ENCODE measurements at places on chromosomes 5 and 9.

DNA sequence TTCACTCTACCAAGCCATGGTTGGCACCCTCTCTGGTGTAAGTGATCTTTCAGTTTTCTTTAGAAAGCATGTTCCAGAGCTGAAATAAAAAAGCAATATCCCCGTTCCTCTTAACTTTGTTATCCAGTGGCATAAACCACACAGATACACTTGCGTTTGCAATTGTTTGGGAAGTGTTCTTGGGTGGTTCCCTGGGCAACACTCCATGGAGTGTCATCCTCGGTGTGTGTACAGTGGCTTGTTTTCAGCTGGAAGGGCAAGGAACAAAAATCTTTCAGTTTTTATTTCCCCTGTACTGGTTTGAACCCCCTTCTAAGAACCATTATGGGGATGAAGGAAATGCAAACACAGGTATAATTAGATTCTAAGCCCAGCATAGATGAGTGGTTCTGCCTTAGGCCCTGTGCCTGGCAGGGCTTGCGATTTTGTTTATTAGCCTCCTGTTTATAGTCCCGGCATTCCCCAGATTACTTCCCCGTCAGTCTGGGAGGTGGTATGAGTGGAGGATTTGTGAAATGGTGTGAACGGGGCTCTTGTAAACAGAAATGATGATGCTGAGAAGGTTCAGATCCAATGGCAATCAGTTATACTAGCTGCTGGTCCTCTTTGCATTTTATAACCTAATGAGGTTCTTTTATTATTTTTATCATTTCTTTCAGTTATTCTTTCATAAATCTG lies 76.0 kb upstream of the CD180 start:
- DNase-seq: no peak

GRCh38 chr5:136162008-136162407 lies 29.4 kb downstream of the SMAD5 start:
- no peak for DNase-seq

- no peak for DNase-seq
Observed at GRCh38 chr5:161094411-161094810, 242.4 kb upstream of the ATP10B start.

GRCh38 chr5:151075698-151076331 lies 5.0 kb downstream of the TNIP1 start:
- DNase-seq: peak; percentile 52

GRCh38 chr9:109117856-109118807 lies 1.6 kb downstream of the TMEM245 start:
- DNase-seq: peak; percentile 58

DNA sequence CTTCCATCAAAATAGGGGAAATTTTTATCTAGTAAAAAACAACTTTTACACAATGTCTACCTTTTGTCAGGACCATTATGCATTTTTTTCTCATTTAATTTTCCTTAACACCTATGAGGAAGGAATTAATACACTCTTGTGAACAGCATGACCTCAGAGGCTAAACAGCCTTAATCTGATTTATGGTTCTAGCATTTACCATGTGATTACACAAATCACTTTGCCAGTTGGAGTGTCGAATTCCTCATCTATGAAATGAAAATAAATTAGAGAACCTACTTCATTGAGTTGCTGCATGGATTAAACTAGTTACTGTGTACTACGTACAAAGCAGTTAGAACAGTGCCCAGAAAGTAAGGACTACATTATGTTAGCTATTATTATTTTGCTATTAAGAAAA lies 187.7 kb upstream of the MPDZ start:
- DNase-seq: no peak

DNA sequence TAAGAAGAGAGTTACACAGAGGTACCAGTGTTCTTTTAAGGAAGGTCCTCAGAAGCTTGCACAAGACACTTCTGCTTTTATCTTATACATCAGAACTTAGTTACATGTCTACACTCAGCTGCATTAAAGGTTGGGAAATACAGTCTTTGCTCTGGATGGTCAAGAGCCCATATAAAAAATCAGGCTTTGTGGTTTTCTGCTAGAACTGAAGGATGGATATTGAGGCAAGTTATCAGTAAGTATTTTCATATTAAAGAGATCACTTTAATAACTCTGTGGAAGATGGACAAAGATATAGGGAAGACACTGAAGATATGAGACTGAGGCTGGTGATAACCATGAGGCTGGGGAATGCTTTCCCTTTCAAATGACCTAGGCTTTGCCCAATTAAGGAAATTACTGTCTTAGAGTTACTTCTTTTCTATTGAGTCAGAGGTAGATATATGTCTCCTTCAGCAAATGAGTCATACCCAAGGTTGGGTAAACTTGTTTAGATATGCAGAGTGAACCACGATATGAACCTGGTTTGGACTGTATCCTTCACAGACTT lies 87.0 kb upstream of the TNC start:
- DNase-seq: no peak

DNA sequence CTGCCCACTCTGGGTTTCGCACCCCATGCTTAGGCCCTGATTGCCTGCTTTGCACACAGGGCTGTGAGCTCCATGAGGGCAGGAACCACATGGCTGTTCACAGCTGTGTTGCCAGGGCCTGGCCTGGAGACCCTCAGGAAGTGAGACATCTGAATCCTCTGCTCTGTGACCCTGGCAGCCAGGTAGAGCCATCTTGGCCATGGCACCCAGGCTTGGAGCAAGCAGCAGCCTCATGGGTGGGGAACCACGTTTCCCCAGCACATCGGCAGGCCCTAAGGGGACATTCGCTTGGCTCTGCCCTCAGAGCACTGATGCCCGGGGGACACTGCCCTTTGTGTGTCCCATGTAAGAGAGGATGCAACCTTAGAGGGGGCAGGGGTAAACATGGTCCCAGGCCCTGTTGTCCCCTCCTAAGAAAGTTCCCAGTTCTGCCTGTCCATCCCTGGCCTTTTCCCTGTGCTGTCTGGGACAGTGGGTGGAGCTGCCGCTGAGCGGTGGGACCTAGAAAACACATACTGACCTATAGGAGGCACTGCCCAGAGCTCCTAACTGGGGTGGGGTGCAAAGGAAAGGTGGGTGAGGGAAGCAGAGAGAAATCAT lies 144.1 kb upstream of the IER5L start:
- DNase-seq: no peak

DNA sequence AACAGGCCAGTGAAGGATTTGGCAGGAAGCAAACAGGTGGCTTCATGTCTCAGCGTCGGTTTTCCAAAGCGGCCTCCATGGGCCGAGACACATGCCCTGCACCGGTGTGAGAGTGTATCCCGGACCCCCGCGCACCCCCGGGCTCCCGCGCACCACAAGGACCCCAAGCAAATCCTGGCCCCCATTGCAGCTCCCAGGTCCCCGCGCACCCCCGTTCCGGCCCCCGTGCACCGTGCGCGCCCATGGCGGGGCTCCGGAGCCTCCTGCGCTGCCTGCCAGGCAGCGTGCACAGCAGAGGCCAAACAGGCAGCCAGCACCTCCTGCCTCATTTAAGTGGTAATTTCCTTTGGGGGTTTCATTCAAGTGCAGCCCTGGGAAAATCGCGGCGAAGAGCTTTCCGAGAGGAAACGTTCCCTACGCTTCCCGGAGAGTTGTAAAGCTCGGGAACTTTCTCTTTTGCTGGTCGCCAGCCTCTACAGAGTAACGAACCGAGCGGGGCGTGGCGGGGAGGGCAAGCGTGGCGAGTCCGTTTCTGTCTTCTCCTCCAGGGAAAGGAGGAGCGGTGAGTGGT lies 145.5 kb upstream of the SLC24A2 start:
- DNase-seq: no peak

- no peak for DNase-seq
Observed at GRCh38 chr9:136566901-136567300, 21.1 kb upstream of the NOTCH1 start.

DNA sequence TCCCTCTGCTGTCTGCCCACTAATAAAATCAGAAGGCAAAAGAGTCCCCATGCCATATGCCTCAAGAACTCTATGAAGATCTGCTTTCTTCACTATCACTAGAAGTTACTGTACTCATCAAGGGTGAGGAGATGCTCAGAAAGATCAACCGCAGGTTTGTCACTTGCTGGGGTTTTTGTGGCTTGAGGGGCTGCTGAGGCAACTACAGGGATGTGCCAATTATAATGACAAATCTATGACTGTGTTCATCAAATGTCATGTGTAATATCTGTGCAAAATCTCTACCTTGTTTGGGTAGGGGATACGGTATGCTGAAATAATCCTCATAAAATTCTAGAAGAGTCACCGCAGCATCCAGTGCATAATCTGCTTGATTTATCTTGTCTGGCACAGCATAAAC lies 13.0 kb downstream of the ERAP1 start:
- peak; percentile 41 for DNase-seq

- no peak for DNase-seq
Observed at GRCh38 chr5:93821891-93822415, 80.6 kb upstream of the POU5F2 start.

DNA sequence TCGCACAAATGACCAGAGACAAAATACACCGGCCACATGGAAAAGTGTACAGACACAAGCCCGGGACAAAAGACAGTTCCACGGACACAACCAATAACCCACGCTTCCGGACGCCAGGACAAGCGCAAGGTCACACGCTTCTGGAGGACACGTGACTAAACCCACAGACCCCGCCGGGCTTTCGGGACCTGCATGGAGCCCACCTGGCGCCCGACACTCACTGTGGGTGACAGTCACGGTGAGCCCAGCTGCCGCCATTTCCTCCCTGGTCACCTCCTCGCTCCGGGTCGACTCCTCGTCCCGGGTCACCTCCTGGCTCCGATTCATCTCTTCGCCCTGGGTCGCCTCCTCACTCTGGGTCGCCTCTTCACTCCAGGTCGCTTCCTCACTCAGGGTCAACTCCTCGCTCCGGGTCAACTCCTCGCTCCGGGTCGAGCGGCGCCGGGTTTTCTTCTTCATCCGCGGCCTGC lies 470 bp downstream of the BAG1 start:
- peak; percentile 52 for DNase-seq

DNA sequence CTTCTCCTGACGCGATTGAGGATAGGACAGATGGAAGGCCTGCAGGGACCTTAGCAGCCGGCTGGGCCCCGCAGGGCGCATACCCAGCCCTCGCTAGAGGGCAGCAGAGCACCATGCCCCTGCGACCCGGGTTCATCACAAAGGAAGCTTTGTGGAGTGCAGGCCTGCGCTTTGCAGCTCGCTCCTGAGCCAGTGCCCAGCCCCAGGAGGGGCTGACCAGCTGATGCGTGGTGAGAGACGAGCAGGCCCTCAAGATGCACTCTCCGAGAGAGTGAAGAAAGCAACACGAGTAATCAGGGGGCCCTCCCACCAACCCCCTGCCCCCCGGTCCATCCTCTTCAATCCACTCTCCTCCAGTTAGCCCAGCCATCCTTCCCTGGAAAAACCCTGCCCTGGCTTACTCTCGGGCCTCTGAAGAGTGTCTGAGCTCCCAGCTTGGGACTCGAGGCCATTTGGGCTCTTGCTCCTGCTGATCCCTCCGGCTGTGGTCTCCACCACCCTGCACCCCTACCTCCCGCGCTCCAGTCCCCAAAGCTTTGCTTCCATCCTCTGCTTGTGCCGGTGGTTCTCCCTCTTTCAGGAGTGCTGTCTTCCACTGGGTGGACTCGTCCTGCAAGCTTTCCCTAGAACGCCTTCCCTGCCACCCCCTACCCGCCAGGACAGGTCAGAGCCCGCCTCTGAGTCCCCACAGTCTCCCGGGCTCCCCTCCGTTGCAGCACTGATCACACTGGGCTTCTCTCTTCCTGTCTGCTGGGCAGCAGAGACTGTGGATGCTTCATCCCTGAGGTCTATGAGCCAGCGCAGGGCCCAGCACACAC lies 9.1 kb upstream of the KIF12 start:
- peak; percentile 69 for DNase-seq

DNA sequence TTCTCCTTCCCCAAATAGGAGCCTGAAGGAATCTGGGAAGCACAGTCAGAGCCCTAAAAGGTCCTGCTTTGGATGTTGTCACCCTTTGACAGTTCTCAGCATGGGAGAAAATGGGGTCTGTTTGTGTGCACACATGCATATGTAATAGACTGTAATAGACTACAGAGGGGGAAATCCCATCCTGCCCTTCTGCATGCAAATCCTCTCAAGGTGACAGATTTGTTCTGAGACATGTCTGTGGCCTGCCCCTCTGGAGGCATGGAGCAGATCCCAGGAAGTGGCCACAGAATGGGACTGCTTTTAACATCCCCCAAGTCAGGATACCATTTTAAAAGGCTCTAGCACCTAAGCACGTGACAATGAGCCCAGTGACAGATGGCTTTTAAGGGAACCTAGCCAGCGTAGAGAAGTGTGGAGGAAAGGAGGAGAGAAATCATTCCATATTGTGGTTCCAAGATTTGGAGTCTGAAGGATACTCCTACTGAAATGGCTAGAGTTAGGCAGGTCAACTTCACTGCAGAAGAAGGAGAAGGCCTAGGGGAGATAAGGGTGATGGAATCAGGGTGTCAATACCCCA lies 483.5 kb downstream of the SPOCK1 start:
- DNase-seq: no peak

GRCh38 chr5:180105827-180106312 lies 34.3 kb upstream of the RNF130 start:
- no peak for DNase-seq

- DNase-seq: peak; percentile 35
Observed at GRCh38 chr5:149576021-149576420, 5.3 kb upstream of the ARHGEF37 start.

DNA sequence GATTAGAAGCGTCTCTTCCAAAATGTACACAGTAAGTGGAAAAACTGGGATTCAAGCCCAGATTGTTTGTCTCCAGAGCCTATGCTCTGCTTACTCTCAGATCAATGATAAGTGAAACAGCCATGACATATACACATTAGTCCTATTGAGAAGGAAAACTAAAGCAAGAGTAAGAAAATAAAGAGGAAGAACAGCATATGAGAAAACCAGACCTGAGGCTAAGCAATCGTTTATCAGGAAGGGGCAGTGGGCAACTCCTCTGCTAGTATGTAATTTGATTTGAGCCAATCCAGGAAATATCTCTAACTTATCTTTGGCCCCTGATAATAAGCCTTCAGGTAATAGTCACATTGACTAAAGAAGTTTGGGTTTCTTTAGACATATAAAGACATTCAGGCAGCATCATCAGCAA lies 789.9 kb upstream of the C9orf72 start:
- no peak for DNase-seq

DNA sequence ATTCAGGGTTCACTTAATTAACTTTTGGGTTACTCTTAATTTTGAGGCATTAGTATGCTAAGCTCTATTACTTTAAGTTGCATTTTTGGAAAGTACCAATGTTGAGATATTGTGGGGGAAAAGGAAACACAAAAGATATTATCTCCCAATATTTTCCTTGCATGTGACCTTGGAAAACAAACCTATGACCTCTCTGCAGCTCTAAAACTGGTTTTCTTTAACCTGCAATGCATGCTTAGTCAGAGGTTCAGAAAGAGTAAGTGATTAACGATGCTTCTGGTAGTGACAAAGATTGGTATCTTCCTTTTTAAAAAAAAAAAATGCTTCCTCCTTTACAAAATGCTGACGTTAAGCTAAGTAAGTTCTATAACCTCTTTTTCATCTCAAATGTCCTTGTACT lies 44.9 kb upstream of the CDH18 start:
- no peak for DNase-seq

GRCh38 chr5:107966201-107966600 lies 295.5 kb upstream of the EFNA5 start:
- DNase-seq: no peak

GRCh38 chr9:29556746-29557145 lies 1983.5 kb upstream of the C9orf72 start:
- no peak for DNase-seq
